ENCODE measurements at places on chromosomes 16 and 17.
A peak's percentile ranks its signal among the peaks of the same experiment; 100 is the strongest.

- no peak for DNase-seq
Observed at GRCh38 chr17:6867849-6868248, 36.3 kb upstream of the TEKT1 start.

DNA sequence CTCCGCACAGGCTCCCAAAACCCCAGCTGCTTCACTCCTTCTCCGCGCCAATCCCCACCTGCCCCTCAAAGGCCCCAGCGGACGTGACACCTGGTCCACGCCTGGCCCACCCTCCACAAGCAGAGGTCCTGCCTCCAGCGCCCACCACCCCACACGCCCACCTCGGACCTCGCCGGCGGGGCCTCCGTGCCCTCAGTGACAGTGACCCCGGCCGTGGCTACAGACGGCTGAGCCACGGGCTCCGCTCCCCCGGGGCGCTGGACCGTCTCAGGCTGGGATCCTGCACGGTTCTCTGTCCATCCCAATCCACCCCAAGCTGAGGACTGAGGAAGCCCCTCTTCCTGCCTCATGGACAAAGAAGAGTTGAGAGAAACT lies 25.1 kb downstream of the PIEZO1 start:
- no peak for DNase-seq

- DNase-seq, result peak; percentile 61
Observed at GRCh38 chr17:30234964-30235363, 533 bp downstream of the SLC6A4 start.

DNA sequence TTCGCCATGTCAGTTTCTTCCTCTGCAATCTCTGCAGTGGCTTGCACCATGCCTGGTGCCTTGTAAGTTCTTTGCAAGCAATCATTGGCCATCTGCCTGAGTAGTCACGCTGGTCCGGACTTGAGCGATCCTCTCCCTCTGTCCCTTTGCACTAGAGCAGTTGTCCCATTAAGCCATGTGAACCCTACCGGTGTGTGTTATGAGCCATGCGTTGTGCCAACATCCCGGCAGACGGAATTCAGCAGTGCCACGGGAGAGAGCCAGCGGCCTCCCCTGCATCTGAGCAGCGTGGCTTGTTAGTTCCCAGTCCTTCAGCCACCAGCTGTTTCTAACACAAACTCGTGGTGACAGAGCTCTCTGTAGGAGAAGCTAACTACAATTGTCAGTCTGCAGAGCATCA lies 275.1 kb upstream of the HSBP1 start:
- DNase-seq, result no peak

GRCh38 chr16:50614955-50615724 lies 66.0 kb downstream of the SNX20 start:
- DNase-seq, result no peak

GRCh38 chr17:74852237-74853047 lies 7.2 kb downstream of the GRIN2C start:
- DNase-seq, result no peak

DNA sequence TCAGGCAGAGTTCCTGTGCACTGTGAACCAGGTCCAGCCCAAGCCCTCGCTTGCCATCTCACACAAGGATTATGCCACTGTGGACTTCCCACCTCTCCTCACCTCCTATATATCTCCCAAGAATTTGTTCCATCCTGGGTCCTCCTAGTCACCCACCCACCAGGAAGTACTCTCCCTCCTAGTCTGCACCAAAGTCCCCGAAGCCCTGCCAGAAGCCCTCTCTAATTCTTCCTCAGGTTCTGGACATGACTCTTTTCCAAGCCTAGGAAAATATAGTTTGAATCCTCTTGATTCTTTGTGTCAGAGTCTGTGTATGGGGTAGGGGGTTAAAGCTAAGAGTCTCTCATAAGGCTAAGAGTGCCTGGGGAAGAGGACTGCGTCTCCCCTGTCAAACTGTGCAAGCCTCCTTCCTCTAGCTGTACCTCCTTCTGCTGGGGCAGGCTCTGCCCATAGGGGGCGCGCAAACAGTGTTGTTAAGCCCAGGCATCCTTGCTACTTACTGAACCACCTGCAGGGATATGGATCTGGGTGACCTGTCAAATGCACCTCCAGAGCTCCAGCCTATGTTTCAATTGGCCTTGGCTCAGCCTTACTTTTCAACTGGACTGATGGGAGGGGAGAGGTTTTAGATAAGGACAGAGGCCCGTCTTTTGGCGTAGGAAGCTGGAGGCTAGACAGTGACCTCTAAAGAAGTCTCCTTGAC lies 16.6 kb upstream of the DLX4 start:
- DNase-seq, result peak; percentile 5

DNA sequence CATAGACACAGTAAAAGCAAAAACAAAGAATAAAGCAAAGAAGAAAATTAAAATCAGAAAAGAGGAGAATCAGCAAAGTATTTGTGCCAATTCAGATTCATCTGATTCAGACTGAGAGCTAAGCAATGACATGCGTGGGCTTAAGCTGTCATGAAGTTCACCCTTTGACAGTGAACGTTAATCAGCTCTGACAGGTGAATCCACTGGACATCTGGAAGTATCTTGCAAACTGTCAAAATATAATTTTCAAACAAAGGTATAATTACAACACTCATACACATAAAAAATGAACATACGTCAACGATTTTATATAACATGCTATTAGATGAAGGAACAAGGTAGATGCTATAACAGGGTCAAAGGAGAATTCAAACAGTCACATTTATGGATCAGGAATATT lies 596.3 kb upstream of the SALL1 start:
- DNase-seq, result no peak

DNA sequence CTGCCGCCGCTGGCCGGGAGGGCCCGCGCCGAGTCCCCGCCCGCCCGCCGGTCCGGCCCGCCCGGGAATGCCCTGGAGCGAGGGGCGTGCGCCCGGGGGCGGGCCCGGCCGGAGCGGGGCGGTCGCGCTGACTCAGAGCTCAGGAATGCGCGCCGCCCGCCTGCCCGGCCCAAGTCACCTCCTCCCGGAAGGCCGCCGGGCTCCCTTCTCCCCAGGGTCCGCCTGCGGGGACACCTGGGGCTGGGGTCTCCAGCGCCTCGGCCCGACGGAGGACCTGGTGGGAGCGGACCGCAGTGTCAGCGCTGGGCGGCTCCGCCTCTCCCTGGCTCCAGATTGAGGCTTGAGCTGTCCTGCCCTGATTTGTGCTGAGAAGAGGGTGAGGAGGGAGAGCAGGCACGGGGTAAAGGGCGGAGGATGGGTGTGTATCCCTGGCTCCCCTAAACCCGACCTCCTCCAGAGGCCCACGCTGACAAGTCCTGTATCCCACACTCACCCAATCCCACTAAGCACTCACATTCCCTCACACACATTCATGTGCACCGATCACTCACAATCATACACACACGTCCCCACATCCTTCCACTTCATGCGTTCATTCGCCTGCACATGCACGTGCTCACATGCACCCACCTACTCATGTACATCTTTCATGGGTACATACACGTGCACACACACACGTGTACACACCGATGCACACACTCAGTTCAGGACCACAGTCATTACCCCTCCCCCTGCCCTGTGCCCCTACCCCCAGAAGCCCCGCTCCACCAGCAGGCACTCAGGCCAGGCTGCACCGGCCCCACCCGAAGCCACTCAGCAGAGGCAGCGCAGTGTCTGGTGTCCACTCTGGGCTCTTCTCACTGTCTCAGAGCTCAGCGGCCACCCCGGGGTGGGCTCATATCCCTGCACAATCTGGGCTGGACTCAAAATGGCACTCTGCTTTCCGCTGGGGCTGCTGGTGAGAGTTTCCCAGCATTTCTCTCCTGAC lies at the start of gene RHBDF1:
RHBDF1 (minus strand) TSS at position 71 of the 988 bp plus-strand sequence. CDS start 7,616 bp downstream, outside the sequence.
- DNase-seq, result no peak

DNA sequence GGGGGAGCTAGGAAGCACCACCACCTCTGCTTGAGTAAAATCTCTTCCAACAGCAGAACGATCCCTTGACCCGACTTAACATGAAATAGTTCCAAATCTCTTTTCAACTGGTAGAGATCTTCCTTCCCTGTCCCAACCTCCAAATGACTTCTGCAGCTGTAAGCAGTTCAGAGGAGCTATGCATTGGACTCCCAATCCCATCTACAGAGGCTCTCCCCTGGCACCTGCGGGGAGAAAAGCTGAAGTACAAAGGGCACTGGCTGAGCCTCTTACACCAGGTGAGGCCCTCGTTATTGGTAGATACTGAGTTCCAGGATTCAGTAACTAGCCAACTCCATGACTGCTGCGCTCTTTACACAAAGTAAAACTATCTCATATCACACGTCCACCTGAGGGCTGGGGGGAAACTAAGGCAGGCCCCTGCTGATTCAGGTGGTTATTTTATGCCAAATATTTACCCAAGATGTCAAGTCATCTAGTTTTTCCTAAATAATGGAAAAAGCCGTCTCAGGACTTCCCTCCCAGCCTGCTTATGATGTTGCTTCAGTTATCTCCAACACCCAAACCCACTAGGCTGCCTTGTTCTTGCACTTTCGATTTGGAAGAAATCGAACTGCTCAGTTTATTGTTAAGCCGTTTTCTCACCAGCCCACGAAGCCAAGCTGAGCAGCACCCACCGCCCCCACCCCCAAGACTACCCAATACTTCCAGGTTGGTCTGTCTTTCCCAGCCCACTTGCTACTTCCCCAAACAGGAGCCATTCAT lies 3.2 kb downstream of the ACTG1 start:
- no peak for DNase-seq

DNA sequence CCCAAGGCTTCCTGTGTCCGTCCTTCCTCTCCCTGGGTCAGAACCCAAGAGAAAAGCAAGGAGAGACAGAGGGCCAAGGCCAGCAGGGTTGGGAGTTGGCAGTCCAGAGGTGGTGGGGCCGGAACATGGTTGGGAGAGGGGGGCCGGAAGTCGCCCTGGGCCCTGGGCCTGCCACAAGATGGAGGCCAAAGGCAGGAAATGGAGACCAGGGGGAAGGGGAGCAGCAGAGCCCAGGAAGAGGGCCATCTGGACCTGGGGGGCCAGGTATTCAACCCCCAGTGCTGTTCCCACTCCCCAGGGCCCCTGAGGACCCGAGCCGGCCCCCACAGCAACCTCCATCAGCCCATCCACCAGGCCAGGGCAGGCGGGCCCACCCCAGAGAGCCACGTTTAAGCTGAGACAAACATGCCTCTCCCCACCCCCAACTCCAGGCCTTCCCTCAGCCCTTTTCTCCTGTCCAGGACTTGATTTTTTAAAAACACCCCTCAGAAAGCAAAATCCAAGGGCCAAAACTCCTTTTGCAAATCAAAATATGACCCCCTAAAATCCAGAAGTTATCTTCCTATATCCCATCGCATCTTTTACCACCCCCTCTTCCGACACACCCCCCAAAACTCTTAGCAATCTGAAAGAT lies 4.4 kb upstream of the BCL6B start:
- DNase-seq, result no peak

- DNase-seq, result no peak
Observed at GRCh38 chr16:9695152-9695551, 487.1 kb downstream of the GRIN2A start.

GRCh38 chr16:86848821-86849220 lies 270.5 kb downstream of the FOXL1 start:
- DNase-seq, result no peak

- DNase-seq, result no peak
Observed at GRCh38 chr16:13344001-13344400, 442.6 kb downstream of the SHISA9 start.

DNA sequence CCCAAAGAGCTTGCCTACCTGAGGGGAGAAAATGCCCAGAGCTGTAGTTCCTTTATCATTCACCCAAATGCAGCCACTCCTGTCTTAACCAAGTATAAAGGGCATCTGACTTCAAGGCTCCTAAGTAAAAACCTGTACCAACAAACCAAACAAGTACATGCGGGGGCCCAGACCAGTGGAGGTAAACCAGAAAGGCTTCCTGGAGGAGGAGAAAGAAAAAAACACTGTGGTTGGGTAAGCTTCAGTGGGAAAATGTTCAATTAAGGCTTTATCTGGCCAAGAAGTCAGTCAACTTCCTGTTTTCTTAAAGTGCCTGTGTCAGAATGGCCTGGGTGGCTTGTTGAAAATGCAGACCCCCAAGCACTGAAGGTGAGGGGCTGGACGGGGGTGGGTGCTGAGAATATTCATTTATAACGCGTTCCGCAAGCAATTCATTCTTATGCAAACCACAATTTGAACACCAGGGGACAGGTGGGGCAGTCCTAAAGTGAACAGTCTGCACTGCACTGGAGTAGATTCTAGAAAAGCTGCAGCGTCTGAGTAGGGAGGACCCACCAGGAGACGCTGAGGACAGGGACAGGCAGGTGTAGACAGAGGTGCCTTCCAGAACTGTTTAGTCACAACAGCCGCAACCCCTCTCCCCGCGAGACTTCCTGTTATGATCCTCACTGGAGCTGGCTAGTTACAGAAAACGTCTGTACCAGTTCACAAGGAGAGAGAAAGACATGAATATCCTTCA lies 467.1 kb downstream of the SOX9 start:
- peak; percentile 13 for DNase-seq

DNA sequence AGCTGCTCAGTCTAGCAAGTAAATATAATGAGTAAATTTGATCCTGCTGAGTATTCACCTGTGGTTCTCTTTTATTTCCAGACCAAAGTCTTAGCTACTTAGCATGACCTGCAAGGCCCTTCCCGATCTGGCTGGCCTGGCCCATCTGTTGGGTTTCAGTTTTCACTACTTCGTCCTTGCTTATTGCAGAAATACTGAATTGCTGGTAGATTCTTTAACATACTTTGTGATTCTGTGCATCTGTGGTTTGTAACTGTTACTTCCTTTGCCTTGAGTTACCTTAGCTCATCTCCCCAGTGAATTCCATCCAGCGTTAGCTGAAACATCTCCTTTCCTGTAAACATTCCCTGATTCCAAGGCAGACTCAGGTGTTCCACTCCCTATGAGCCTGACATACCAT lies 131.1 kb downstream of the PHKB start:
- no peak for DNase-seq

- peak; percentile 53 for DNase-seq
Observed at GRCh38 chr17:63514477-63514876, 8.7 kb upstream of the KCNH6 start.

GRCh38 chr16:78942625-78943245 lies 657.8 kb downstream of the MAF start:
- DNase-seq, result no peak

GRCh38 chr16:86515413-86515776 lies 5.1 kb downstream of the FOXF1 start:
- no peak for DNase-seq

DNA sequence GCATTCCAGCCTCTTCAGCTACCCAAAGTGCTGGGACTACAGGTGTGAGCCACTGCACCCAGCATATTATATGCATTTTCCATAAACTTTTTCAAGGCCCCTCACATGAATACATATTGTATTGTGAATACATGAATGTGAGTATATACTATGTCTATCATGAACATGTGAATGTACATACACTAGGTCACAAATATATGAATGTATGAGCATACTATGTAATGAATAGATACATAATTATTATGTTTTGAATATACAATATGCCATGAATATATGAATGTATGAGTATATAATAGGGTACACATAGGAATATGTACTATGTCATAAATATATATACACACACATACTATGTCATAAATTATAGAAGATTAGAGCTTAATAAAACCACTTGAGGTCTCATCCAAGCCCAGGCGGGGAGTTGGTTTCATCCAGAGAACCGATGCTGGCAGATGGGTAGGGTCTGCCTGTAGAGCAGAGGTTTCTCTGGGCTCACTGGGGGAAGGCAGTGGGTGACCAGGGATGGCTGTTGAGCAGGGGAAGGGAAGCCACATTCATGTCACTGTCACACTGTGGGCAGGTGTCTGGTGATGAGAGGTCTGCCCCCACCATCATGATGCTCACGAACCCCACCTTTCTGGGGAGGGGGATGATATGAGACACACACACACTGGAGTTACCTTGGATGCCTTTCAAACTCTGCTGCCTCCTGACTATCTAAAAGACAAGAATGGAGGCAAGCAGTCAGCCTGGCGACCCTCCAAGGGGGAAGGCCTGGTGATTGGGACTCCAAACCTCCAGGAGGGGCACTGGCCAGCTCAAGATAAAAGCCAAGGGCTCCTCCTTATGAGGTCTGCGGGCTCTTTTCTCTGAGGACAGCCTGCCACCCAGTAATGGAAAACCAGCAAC lies 7.3 kb downstream of the C16orf95 start:
- DNase-seq, result no peak

Measured in DMS79 (cell line).